SK-N-MC (cell line): ENCODE measurements at places on chromosomes 2 and 18.

- DNase-seq: no peak
Observed at GRCh38 chr2:226137201-226137811, 662.3 kb downstream of the IRS1 start.

GRCh38 chr18:10718809-10719208 is 193.0 kb downstream of the NAPG start:
- no peak for DNase-seq

DNA sequence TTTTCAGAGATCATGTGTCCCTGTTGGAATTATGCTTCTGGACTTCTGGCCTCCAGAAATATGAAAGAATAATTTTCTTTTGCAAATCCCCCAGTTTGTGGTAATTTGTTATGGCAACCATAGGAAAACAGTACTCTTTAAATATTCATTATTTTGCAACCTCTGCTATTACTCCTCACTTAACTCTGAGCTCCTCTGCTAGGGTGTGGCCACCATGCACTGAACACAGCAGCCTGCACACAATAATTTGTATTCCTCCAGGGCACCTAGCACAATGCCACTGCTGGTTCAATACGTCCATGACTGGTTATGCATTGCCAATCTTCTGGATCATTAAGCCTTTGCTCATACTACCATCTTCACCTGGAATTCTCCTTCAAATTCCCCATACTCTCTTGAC is 232.0 kb downstream of the CNTNAP5 start:
- no peak for DNase-seq

DNA sequence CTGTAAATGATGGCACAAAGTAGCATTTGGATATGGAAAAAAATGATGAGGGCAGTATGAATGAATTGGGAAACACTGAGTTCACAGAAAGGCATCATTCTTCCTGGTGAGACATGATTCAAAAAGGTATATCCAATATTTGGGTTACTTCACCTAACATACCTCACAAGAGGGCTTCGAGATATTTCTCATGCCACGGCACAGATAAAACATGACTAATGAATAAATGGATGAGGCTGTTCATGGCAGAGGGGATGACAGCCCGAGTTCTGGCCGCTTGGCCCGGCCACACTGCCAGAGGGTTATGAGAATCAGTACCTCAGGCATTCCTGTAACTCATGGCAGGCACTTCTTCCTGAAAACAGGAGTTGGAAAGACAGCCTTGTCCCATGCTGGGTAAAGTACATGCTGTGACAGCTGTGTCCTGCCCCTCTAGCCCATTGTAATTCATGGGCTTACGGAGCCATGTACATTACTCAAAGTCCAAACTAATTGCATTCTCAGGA is 116.0 kb upstream of the ACVR1C start:
- DNase-seq: no peak

DNA sequence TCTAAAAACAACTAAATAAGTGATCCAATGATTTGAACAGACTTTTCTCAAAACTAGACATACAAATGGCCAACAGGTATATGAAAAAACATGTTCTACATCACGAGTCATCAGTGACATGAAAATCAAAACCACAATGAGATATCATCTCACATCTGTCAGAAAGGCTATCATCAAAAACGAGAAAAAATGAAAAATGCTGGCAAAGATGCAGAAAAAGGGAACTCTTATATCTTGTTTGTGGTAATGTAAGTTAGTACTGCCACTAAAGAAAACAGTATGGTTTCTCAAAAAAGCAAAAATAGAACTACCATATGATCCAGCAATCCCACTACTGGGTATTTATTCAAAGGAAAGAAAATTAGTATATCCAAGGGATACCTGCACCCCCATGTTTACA is 255.3 kb upstream of the FBXO11 start:
- DNase-seq: no peak

- no peak for DNase-seq
Observed at GRCh38 chr2:47056868-47057686, 98.0 kb downstream of the STPG4 start.

- no peak for DNase-seq
Observed at GRCh38 chr2:205656461-205656860, 25.8 kb upstream of the NRP2 start.

GRCh38 chr2:33230195-33230594 is 246.3 kb upstream of the RASGRP3 start:
- no peak for DNase-seq

- no peak for DNase-seq
Observed at GRCh38 chr2:223580951-223581350, 21.2 kb downstream of the SCG2 start.

DNA sequence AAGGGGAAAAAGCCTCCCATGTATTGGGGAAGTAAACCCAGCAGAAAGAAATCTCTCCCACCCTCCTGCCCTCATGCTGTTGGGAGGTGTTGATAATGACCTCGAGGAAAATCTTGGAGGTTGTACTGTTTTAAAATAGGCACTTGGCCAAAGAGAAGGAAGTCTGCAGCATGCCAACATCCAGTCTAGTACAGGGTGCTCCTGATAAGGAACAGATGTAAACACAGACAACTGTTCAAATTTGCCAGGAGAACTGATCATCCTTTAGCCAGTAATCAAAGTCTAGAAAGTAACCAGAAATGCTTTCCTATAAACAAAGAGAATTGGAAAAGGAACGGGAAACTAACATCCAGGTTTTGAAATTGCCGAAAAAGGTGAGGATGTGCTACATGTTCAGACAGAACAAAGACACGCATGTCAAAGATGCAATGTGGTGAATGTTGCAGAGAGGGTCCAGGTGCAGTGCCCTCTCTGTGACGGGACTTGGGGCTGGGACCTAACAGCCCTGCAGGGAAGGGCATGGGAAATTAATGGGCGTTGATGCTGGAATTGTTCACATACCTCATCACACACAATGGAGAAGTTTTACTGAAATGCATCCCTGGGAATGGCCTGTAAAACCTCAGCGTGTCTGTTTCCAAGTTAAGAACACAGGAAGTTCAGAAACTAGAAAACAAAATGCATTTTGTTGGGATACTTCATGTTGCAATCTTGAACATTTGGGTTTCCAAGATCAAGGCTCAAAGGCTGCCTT is 125.7 kb upstream of the RND3 start:
- no peak for DNase-seq

DNA sequence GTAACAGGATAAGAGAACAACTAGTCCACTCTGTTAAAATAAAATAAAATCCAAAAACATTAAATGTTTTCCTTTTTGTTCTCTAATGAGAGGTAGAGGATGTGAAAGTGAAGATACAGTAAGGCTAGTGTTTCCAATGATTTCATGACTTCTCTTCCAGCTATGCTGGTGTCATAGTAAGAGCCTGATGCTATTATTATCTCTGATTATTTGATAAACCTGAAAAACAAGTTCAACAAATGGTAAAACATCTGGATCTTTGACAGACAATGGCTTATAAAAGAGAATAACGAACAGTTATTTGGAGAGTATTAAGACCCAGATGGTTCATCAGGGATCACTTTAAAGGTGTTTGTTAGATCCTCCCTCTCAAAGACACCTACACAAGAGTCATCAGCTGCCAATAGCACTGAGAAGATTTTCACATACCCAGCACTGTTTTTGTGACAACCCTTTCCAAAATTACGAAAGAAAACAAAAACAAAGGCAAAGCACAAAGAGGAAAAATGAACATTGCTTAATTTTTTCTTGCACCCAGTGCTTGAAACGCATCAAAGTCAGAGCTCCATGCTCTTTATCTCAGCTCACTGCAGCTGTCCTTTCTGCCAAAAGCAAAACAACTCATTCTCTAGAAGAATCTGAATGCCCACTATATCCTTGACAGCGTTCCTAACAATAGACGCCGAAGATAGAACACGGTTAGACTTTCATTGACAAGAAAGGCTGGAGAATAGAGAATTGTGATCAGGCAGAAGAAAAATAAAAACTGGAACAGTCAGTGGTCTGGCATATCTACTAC is 168.6 kb downstream of the SLC8A1 start:
- DNase-seq: no peak

DNA sequence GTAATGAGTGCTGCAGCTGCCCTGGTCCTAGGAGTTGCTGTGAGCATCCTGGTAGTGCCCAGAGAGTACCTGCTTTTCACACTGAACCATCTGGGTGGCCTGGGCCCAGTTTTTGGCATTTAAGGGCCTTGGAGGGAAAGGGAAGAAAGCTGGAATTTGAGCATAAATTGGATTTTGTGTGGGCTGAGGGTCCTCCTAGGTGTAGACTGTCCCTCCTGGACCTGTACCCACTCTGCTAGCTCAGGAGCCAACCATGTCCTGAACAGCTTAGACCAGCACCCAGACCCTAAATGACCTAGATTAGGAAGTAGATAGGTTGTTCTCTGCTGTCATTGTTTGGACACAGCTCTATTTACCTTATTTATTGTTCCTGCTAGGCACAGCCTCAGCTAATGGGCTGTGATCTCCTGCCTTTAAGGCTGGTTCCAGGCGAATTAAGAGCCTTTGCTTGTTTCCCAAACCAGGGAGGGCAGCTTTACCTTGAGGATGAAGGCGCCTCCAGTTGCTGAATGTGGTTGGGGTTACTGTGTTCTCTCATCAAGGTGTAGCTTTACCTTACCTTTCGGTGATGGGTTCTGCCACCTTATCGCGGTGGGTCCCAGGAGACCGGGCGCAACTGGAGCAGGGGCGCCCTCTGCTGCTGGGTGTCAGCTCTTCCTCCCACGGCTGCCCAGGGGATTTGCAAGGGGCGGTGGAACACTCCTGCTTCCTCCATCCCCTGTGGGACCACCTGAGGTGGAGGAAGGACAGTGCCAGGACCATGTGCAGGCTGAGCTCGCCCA is 34.4 kb downstream of the ITGA6 start:
- no peak for DNase-seq

DNA sequence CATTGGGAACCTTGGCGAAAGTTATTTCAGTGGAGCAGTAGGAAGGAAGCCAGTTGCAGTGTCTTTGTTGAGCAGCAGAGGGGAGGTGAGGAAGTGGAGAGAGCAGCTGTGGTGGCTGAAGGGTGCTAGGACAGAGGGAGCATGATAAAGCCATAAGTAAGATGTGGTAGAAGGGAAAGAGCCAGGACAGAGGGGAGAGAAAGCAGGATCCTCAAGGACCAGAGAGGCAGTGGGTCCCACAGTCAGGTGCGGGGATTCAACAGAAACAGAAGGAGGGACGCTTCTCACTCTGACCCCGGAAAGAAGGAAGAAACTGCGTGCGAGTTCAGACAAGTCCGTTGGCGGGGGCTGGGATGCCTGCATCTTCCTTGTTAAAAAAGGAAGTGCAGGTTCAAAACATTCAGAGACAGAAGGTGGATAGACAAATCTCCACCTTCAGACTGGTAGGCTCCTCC is at the start of gene CXCR2:
Gene CXCR2, plus strand, starts transcription at position 403 of the 455 bp plus-strand sequence. CDS start 8,774 bp downstream, outside the sequence.
- no peak for DNase-seq

- DNase-seq: no peak
Observed at GRCh38 chr2:180222644-180223043, 215.5 kb upstream of the CWC22 start.

DNA sequence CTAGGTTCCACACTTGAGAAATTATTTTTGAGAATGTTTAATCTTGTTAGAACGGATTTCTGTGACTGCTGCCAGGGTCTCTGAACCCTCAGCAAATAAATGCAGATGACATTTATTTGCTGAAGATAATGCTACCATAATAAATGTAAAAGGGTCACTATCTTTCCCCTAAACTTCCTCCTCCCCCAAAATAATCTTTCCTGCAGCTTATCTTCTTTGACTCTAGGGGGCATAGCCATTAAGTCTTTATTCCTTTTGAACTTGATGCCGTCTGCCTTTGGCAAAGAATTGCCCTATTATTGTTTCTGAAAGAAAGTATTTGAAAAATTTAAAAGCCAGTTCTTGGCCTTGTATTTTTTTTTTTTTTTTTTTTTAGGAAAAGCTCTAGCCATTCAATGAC is 63.6 kb upstream of the ACSL3 start:
- no peak for DNase-seq

- no peak for DNase-seq
Observed at GRCh38 chr2:38074058-38074763, 1.7 kb downstream of the CYP1B1 start.

DNA sequence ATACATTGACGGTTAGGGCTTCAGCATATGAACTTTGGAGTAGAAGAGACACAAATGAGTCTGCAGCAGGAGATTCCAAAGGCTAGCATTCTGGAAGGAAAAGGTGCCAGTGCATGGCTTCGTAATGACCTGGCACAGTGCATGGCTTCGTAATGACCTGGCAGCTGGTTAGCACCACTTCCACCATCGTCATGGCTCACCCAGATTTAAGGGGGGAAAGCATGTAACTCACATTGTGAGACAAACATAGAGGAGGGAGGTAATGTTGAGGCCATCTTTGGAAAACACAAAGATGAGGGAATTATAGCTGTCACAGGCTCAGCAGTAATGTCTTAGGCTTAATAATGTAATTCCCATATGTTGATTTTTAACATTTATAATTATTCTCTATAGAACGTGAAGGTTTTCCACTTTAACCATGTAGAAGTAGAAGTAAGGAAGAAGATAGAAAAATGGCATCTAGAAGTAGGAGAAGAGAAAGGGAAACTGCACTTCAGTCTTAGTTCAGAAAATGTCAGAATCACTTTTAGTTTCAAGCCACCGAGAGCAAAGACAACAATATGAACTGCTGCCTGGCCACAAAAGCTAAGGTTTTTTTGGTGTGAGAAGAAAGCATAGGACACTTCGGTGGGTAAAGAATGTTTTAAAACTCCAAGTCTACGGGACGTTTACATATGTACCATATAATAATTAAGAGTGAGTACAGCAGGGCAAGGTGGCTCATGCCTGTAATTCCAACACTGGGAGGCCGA is 6.8 kb upstream of the STK25 start:
- DNase-seq: no peak

DNA sequence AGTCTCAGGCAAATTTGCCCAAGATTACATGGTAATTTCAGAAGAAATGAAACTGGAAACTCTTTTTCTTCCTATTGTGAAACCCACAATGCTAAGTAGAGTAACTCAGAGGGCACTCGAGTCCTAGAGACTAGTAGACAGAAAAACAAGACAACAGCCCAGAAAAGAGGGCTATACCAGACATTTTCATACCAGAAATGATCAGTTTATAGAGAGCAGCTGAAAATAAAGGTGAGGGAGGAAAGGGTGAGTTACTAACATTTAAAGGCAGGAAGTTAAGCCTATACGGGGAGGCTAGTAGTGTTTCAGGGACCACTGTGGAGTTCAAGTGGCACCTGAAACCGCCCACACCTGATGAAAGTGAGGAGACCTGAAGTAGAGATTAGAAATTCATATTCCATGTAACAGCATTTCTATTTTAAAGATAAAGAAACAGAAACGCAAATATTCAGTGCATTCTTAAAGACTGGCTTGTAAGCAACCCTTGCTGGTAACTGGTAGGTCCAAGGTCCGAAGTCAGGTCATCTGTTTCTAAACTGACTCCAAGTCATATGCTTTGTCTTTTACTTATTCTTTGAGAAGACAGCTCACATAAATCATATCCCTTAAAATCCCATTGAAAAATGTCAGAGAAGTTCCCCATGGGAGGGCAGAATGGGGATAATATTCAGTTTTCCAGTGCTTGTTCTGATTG is 145.1 kb upstream of the ITGB6 start:
- DNase-seq: no peak

DNA sequence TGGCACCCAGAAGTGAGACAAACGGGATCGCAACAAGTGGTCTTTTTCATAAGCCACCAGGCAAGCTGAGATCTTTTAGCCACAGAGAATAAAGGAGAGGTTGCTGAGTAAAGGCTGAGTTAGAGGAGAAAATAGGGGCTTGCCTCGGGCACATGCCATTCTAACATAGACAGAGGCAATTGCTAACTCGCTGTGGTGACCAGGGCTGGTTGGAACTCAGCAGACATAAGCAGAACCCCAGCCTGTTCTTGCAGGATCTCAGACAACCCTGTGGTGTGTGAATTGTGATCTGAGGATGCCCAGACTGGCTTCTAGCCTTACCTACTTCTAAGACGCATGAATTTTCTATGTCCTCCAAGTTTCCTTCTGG is 300.2 kb downstream of the CDCA7 start:
- DNase-seq: no peak
